ENCODE measurements at places on chromosomes 2 and 18. TPM values are rescaled to one million over a fixed set of nuclear protein-coding genes. Genes with fewer than 3 reads are reported as not detected.

DNA sequence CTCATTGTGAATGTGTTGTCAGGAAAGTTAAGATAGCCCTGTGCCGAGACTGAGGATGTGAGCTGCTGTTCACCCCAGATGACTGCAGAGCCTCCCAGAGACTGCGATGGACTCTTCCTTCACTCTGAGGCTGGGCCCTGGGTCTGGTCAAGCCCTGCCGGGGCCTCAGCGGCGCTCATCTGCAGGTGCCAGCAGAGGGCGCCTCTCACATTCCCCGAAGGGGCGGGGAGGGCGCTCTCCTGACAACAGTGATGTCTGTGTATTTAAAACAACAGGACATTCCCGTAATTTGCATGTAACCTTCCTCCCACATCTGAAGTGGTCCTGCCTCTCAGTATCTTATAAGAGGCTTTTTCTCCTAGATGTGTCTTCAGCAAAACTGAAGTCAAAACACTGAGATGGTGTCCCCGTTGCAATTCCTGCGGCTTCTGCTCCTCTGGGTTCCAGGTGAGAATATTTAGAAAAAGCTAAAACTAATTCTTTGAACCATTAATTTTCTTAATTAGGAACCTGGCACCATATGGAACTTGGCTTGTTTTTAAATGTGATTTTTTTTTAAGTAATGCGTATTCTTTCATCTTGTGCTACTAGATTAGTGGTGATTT lies 1377.9 kb downstream of the RPIA start:
- H3K4me1 ChIP-seq = no peaks in the 10 kb centered on the region
- peak; percentile 8 for DNase-seq

- H3K4me1 ChIP-seq = peaks cover 47% of the 10 kb centered on the region
- no peak overlapping the region for H3K27ac ChIP-seq
- no peak overlapping the region for H3K4me3 ChIP-seq
- peaks cover 4% of the 10 kb centered on the region for H3K27me3 ChIP-seq
- no peak for DNase-seq
Measured at GRCh38 chr18:44801781-44802180, 121.1 kb downstream of the SETBP1 start.

DNA sequence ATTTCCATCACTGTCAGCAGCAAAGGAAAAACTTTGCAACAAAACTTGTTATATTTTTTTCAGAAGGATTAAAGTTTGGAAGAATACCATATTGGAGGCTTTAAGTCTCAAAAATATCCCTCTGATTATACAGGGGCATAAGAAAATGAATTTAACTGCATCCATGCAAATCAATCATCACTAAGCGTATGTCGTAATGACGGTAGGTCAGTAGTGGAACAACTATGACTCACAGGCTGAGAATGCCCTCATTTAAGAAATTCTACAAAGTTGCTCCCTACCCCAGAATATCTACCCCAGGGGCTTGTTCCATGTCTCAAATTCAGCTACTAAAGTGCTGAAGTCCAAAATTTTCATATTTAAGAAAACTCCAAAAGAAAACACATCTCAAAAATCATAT lies 12.5 kb upstream of the NAB1 start:
- H3K4me3 ChIP-seq = no peak overlapping the region
- no peak for DNase-seq
- H3K4me1 ChIP-seq = peaks cover 3% of the 10 kb centered on the region

Gene ELOA2
- not detected for total RNA-seq

Data from activated naive CD8-positive, alpha-beta T cell treated with anti-CD3 and anti-CD28 coated beads for 36 hours (primary cell).